ENCODE measurements at places on chromosomes 7 and 10.
A peak's percentile ranks its signal among the peaks of the same experiment; 100 is the strongest.

DNA sequence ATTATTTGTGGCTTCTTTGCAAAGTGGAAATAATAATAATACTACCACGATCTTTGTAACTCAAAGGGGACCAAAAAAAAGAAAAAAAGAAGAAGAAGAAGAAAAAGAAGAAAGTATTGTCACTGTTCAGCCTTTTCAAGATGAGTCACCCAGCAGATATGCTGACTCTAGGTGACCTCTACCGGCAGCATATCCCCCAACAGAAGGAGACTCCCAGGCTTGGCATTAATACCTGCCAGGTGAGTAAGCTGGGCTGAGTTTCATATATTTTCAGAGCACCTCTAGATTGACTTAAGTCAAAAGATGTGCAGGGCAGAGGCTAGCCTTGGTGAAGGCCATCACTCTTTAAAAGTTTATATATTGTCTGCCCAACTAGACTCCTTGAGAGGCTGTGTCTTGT, 30.4 kb upstream of the GPR26 start:
- no peak for DNase-seq

DNA sequence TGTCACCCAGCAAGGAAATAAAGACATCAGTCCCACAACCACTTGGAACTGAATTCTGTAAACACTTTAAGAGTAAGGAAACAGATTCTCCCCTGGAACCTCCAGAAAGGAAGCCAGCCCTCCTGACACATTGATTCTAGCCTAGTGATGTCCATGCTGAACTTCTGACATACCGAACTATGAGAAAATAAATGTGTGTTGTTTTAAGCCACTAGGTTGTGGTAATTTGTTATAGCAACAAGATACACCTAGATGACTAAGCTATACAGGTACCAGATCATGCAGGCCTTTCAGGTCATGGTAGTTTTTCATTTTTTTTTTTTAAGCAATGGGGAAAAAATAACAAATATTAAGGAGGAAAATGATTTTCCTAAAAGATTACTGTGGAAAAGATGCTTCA, 37.6 kb upstream of the LRRTM3 start:
- no peak for DNase-seq

- no peak for DNase-seq
Observed at GRCh38 chr10:77600640-77601039, 37.0 kb downstream of the KCNMA1 start.

DNA sequence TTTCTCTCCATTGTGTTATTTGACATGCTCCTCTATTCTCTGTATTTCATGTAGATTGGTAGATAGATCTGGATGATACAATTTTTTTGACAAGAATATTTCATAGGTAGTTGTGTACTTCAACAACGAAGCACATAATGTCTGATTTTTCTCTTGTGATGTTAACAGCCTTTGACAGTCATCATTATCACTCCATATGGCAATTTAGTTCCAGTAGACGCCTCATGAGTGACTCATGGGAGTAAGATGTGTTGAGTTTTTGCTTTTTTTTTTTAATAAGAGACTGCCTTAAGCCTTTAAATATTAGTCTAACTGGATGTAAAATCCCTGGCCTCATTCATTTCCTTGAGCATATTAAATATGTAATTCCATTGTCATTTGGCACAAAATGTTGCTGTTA, 123.5 kb upstream of the ZNF32 start:
- no peak for DNase-seq

- DNase-seq = no peak
Observed at GRCh38 chr7:122316467-122317388, 12.2 kb upstream of the FEZF1 start.

DNA sequence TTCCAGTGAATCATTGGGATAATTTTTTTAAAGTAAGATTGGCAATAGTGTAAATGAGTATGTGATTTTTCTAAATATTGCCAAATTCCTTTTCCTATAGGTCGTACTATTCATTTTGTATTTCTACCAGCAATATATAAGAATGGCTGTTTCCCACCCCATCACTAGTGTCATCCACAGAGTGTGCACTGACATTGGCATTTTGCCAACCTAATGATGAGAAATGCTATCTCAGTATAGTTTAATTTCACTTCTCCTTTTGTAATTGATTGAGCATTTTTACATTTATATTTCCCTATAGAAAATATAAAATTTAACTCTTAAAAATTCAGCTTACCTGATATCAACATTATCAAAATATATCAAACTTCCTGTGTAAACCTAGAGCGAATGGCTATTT, 17.6 kb upstream of the TMEM26 start:
- DNase-seq = no peak

- DNase-seq = no peak
Observed at GRCh38 chr7:155816996-155817395, 4.7 kb upstream of the SHH start.

DNA sequence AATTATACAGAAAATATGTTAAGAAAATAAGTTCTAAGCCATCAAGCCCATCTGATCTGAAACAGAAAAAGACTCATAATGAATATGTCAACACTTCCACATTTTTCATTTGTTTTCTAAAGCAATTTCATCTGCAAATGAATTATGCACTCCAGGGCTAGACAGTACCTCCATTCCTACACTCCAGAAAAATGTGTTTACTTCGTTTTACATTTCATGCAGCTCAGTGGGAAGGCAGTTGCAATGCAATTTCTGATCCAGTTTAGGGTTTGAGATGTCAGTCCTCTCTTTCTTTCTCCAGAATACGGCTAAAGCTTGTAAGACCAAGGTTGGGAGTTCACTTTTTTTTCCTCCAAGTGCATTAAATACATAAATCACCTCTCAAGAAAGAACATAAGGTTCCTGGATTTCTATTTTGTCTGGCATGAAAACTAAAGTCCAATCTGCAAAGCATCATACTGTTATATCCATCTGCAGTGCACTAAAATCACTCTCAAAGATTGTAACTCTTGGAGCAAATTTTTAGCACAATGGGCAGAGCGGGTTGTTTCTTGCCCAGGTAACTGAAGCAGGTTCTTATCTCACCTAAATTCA, 348.8 kb upstream of the C7orf33 start:
- DNase-seq = no peak

DNA sequence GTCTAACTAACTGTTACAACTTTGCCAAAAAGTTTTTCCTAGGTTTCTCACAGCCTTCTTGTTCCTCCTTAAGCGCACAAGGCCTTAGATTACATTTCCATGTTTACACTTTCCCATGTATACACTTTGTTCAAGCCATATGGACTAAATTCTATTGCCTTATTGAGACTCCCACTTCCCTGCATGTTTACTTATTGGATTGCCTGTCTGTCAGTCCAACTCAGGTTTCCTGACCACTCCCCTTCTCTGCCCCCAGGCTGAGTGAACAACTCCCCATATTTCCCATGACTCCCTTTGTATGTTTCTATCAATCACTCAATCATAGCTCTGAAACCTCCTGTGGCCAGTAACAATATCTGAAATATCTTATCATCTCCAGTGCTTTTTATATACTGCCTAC, 43.0 kb downstream of the SLC25A40 start:
- DNase-seq = no peak

GRCh38 chr7:28130277-28130676, 50.3 kb downstream of the JAZF1 start:
- no peak for DNase-seq

- no peak for DNase-seq
Observed at GRCh38 chr10:114550756-114551635, 107.1 kb downstream of the ABLIM1 start.

DNA sequence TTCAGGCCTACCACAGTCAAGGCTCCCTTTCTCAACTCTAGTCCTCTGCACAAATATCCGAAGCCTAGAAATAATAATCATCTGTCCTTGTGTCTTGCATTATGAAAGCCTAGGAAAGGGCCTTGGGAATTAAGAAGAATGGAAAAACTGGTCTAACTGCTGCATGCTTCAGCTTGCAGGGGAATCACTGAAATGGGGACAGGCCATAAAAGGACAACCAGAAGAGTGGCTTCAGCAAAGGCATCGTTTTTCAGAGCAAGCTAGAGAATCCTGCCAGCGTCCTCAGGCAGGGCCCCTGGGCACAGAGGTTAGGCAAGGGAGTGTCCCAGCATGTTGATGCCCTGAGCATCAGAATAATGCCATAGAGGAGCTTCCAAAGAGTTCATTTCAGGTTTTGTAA, 13.2 kb downstream of the ERVW-1 start:
- DNase-seq = no peak

DNA sequence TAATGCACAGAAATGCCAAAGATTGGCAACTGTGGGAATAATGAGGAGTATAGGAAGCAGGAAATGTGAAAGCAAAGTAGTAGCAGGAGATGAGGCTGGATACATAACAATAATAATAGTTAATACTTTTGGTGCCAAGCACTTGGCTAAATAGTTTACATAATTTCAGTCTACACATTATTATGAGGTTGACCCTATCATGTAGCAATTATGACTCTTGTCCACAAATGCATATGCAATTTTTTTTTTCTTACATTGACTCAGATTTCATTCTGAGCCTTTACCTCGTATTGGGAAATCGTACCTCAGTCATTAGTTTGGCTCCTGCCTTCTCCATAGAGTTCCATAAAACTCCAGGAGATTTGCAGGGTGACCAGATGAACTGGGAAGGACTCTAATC, 219.9 kb downstream of the SUGCT start:
- DNase-seq = no peak

DNA sequence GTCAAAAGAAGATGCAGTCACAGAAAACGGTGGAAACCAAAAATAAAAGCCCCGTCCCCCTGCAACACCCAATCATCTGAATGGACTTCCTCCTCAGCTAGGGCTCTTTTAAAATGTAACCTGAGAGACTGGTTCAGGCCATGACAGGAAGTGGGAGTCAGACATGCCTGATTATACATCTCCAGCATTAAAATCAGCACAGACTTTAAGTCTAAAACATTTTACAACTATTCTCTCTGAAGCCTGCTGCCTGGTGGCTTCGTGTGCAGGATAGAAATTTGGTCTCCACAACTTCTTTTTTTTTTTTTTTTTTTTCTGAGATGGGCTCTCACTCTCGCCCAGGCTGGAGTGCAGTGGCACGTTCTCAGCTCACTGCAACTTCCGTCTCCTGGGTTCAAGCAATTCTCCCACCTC, 30.3 kb downstream of the HACD1 start:
- DNase-seq = no peak

- peak; percentile 5 for DNase-seq
Observed at GRCh38 chr10:132257271-132257670, 50.5 kb downstream of the STK32C start.

DNA sequence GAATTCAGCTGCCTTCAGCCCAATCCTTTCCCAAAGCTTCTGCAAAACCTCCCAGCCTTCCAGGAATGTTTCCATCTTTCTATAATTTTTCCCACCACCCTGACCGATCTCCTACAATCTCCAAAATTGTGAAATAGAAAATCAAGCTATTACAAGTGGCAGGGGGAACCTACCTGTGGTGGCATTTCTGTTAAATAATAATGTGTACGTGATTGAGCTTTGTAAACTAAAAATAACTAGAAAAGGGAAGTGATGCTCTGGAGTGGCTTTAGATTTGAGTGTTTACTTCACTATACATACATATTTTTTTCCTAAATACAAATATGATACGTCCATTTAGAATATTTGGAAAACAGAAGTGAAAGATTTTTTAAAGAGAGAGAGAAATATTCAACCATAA, 593.6 kb downstream of the GRM8 start:
- no peak for DNase-seq

DNA sequence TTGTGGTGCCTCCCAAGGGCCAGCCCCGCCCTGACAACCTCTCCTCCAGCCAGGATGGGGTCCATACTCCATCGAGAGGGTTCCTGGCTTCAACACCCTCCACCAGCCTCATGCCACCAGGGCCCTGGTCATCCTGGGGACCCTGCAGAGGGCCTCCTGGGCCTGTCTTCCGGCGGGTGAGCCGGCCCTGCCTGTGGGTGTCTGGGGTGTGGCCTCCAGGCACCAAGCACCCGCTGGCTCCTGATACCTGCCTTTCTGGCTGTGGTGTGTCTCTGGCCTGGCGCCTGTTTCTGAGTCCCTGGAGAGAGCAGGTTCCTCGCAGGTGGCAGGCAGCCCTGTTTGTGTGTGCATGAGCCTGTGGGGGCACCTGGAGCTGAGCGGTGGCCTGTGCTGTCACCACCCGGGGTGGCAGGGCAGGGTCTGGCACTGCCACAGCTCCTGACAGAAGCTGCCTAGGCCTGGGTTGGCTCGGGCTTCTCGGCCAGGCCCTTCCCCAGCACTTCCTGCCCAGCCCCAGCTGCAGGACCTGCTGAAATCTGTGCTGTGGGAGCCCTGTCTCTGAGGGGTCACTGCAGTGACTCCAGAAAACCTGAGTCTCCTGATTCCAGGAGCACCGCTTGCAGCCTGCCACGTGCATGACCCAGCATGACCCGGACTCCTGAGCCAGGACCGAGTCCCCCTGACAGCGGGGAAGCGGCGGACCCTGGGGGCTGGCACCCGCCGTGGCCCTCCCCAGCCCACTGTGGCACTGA, 18.4 kb downstream of the ADAM8 start:
- DNase-seq = no peak

DNA sequence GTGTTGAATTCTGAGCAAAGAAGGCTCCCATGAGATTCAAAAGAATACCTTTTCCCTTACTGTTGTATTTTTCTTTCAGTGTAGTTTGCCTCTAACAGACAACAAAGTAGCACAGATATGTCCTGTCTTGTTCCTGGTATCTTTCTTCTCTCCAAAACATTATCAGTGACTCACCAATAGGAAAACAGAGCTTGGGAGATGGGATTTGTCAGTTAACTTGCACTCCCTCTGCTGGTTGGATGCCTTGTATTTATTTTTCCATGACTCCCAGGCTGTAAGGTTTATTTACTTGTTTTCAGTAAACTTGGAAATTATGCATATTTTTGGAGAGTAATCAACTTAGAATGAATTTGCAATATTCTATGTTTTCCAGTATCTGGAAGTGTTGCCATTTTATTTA, 129.7 kb downstream of the SAMD9 start:
- no peak for DNase-seq

DNA sequence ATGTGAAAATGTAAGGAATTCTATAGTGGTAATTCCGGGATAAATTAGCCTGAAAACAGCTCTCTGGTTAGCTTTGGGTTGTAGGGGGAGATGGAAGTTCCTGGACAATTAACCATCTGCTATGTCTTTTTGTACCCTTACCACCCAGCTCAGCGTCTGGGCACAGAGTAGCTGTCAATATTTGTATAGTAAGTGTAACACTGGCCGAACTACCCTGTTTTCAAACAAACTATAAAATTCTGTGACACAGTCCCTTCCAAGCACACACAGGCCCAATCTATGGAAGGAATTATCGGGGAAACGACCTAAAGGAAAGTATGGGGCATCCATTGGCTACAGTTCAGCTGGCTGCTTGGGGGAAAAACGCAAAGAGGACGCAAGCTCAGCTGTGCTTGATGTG, 869 bp upstream of the LHFPL3 start:
- DNase-seq = no peak

All from stimulated activated CD4-positive, alpha-beta T cell treated with anti-CD3 and anti-CD28 coated beads, Interleukin-1b, Interleukin-23, amount 100 ng/mL, for 4 hours (primary cell).